ENCODE measurements at places on chromosomes 1 and 21.

DNA sequence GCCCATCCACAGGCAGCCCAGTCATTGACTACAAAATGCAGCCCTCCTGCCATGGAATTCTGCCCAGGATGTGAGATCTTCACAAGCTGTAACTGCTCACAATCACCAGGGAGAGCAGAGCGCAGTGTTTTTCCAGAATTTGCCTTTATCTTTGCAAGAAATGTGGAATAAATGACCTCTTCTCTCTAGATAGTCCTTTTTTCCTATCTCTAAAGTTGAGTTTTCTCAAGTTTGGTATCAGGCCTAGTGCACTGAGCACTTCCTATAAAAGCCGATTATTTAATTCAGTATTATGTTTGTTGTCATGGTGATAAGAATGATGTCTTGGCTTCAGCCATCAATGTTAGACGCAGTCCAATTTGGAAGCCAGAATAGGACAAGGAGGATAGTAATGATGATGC, 246.9 kb upstream of the IRF2BP2 start:
- no peak for DNase-seq

DNA sequence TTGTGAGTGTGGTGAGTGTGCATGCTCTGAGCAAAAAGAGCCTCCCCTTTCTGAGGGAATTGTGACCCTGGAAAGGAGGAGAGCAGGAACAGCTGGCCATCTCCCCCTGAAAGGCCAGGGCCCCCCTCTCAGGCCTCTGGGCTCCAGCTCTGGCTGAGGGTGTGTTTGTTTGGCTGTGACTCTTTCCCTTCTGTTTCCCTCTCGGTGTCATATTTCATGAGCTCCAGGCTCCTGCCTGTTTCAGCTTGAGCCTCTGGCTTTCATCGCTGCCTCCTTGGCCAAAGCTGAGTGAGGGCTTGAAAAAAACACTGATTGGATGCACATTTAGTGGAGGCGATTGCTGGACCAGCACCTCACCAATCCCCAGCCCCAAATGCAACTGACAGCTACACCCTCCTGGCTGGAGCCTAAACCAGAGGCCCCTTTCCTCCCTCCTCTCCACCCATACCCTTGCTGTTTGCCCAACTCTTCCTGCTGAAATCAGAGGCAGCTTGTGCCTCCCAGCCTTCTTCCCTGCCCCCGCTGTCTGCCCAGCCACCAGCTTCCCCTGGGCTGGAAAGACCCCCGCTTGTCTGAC, 64.1 kb downstream of the DDR2 start:
- no peak for DNase-seq

- DNase-seq: no peak
Measured at GRCh38 chr1:76366726-76367125, 292.2 kb downstream of the ST6GALNAC3 start.

DNA sequence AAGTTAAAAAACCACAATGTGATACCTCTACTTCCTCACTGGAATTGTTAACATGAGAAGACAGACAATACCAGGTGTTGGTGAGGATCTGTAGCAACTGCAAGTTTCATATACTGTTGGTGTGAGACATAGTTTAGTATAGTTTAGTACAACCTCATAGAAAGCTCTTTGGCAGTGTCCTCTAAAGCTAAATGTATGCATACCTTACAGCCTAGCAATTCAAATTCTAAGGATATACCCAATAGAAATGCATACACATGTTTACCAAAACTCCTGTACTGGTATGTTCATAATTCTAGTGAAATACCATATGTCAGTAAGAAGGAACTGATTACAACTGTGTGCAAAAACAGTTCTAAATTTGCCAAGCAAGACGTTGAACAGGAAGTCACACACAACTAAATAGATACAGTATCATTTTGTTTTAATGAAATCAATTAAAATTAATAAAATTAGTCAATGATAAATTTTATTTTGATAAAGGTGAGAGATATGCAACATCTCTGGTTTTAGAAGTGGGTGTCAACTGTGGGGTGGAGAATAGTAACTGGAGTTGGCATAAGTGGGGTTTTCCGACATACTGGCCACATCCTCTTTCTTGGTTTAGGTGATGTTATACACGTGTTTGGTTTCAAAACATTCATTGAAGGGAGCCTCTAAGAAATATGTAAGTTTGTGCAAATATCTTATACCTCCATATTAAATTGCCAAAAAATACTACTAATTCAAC, 450.7 kb downstream of the PTPRC start:
- DNase-seq: peak; percentile 51

GRCh38 chr1:58477390-58477789, 69.1 kb downstream of the OMA1 start:
- no peak for DNase-seq

GRCh38 chr1:168287237-168287664, 6.6 kb downstream of the TBX19 start:
- DNase-seq: no peak
